Activated naive CD8-positive, alpha-beta T cell treated with anti-CD3 and anti-CD28 coated beads, Interleukin-2, amount 50 U/mL, for 24 hours (primary cell): ENCODE measurements at places on chromosomes 2 and 18.
A peak's percentile ranks its signal among the peaks of the same experiment; 100 is the strongest.

GRCh38 chr18:10511236-10511635 is 14.6 kb upstream of the NAPG start:
- DNase-seq, result no peak
- H3K4me3 ChIP-seq, result no peak overlapping the region
- H3K4me1 ChIP-seq, result no peaks in the 10 kb centered on the region
- no peak overlapping the region for H3K27ac ChIP-seq

GRCh38 chr2:63050334-63051041 is at the start of gene OTX1:
TSS of gene OTX1 (plus strand) at chr2:63050830. CDS start at chr2:63052991, 2,161 bp downstream.
- peak within 1 kb of the TSS; percentile 82 for H3K4me3 ChIP-seq
- H3K27ac ChIP-seq, result no peak within 1 kb of the TSS
- peaks cover 87% of the 10 kb centered on the region for H3K27me3 ChIP-seq
- H3K36me3 ChIP-seq, result peaks cover 8% of the 10 kb centered on the region
- peaks cover 56% of the 10 kb centered on the region for H3K4me1 ChIP-seq

DNA sequence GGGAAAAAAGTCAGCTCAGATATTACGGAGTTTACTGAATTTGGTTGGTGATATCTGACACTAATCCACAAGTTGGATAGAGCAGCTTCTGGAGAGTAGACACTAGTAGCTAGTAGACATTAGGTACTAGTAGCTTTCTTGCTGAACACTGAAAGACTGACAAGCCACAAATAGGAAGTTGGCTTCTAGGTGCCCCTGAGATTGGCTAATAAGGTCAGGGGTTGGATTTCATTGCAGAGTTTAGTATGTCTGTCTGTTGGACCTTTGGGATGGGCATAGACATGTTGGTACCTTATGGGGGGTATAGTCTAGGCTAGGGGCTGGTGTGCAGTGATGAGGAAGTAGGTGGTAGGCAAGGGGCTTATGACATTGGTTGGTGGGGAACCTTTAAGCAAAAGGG is 164.9 kb upstream of the LRRTM1 start:
- H3K36me3 ChIP-seq, result no peaks in the 10 kb centered on the region
- H3K27me3 ChIP-seq, result no peaks in the 10 kb centered on the region
- H3K4me1 ChIP-seq, result no peaks in the 10 kb centered on the region
- H3K27ac ChIP-seq, result no peak overlapping the region
- no peak overlapping the region for H3K4me3 ChIP-seq

GRCh38 chr2:120765678-120766469 is 30.2 kb downstream of the GLI2 start:
- H3K4me3 ChIP-seq, result no peak overlapping the region
- H3K27me3 ChIP-seq, result peaks cover 2% of the 10 kb centered on the region
- H3K4me1 ChIP-seq, result no peaks in the 10 kb centered on the region
- H3K36me3 ChIP-seq, result no peaks in the 10 kb centered on the region

DNA sequence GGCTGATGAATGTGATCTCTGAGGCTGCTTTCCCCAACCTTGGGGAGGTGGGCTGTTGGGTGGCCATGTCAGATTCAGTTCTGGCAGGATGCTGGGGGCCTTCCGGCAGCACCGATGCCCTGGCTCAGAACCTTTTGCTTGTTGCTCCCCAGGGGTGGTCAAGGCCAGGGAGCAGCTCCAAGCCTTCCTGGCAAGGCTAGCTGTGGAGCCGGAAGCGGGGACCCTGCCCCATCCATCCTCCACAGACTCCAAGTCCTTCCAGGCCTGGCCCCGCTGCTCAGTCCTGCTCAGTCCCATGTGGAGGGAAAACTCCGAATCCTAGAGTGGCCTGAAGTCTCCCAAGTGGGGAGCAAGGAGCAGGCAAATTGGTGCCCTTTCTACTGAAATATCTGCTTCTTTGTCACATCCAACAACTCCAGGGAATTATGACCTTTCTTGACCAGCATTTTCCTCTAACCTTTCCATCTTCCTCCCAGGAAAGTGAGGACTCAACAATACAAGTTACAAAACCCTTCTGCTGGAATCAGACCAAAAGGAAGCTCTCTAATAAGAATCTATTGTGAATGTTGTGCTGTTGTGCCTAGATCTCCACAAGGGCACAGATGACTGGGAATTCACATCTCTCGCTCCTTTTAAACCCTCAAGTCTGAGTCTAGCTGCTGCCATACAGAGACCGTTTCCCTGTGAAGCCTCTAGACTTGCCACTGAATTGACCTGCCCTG is 134.0 kb downstream of the MCFD2 start:
- no peaks in the 10 kb centered on the region for H3K4me1 ChIP-seq
- no peak for DNase-seq
- H3K27me3 ChIP-seq, result peaks cover 6% of the 10 kb centered on the region
- H3K27ac ChIP-seq, result no peak overlapping the region
- no peak overlapping the region for H3K4me3 ChIP-seq

- no peak for DNase-seq
- H3K4me3 ChIP-seq, result peak overlapping the region; percentile 75
- peaks cover 82% of the 10 kb centered on the region for H3K4me1 ChIP-seq
- peaks cover 17% of the 10 kb centered on the region for H3K36me3 ChIP-seq
Measured at GRCh38 chr2:73983322-73984202, 1.1 kb upstream of the TET3 start.

- DNase-seq, result no peak
- H3K27me3 ChIP-seq, result no peaks in the 10 kb centered on the region
- no peaks in the 10 kb centered on the region for H3K4me1 ChIP-seq
- no peak overlapping the region for H3K27ac ChIP-seq
- no peak overlapping the region for H3K4me3 ChIP-seq
- no peaks in the 10 kb centered on the region for H3K36me3 ChIP-seq
Measured at GRCh38 chr2:230075988-230076631, 7.4 kb upstream of the SLC16A14 start.

- no peak for DNase-seq
- H3K36me3 ChIP-seq, result no peaks in the 10 kb centered on the region
- H3K27ac ChIP-seq, result no peak overlapping the region
- H3K27me3 ChIP-seq, result no peaks in the 10 kb centered on the region
- H3K4me1 ChIP-seq, result no peaks in the 10 kb centered on the region
Measured at GRCh38 chr2:78710632-78711375, 314.7 kb upstream of the REG3G start.

DNA sequence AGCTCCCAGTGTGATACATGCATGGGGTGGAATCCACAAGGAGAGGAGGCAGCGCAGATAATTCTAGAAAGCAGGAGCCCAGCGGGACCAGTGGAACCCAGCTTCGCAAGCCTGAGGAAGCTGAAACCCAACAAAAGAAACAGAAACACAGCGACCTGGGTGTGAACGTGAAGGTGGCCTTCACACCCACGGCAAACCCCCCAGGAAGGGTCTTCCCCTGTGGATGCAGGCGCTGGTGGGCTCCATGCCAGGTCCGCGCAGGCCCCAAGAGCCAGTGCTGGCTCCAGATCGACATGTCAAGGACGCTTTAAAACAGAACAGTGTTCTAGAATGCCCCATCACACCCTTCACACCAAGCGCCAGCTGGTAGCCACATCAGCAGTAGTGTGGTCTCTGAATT is 22.1 kb downstream of the KIF1A start:
- no peak for DNase-seq
- H3K27me3 ChIP-seq, result peaks cover 19% of the 10 kb centered on the region
- no peaks in the 10 kb centered on the region for H3K36me3 ChIP-seq
- no peak overlapping the region for H3K27ac ChIP-seq

DNA sequence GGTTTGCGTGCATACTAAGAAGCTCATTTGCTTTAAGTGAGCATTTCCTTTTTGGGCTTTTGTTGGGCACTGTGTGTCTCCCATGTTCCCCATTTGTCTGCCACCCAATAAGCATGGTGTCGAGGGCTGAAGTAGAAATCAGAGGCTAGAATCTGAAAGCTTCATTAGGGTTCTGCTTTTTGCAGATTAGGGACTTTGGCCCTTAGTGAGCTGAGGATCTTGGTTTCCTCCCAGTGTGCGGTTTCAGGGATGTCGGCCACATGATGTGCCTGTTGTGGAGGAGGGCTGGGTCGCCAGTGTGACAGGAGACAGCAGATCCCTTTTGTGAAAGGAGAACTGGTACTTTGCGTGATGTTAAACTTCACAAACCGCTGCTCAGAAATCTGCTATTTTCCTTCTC is 41.1 kb downstream of the PLEKHB2 start:
- H3K36me3 ChIP-seq, result peaks cover 31% of the 10 kb centered on the region
- no peak for DNase-seq
- H3K27me3 ChIP-seq, result no peaks in the 10 kb centered on the region
- H3K4me3 ChIP-seq, result no peak overlapping the region
- H3K4me1 ChIP-seq, result peaks cover 4% of the 10 kb centered on the region
